Natural killer cell treated with Interleukin-12 subunit alpha and Interleukin-12 subunit beta and Interleukin-15 and Interleukin-18, amount 100 ng/mL, for 72 hours (primary cell): ENCODE measurements at places on chromosomes 7 and 10. TPM values are rescaled to one million over a fixed set of nuclear protein-coding genes. Genes with fewer than 3 reads are reported as not detected.

Gene PAPSS2
- total RNA-seq = 2.6 TPM

Gene OPN4
- not detected for total RNA-seq

Gene TRIM50
- total RNA-seq = not detected

Gene INA
- total RNA-seq = 0.14 TPM

Gene ZNF727
- 0.76 TPM for total RNA-seq

Gene C10orf88
- 12.7 TPM for total RNA-seq

Gene CACNA2D1
- not detected for total RNA-seq

Gene PRKG1
- total RNA-seq = not detected

Gene OR2A1
- total RNA-seq = not detected

Gene TMEM176B
- total RNA-seq = not detected
